BJ (cell line): ENCODE measurements at places on chromosomes 1 and 21.

DNA sequence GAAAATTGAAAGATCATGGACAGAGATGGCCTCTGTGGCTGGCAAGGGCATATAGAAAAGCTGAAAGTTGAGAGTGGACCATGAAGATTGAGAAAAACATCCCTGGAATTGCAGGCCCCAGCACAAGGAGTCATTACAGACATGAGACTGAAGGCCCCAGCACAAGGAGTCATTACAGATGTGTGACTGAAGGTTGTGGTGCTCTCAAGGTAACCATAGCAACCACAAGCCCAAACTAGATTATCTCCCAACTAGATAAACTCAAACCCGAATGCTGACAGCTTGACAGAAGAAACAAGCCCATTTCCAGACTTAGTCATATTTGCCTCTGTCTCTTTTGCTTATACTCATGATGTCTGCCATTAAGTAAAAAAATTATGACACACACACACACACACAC, 1252.1 kb upstream of the ADGRL4 start:
- DNase-seq: no peak

DNA sequence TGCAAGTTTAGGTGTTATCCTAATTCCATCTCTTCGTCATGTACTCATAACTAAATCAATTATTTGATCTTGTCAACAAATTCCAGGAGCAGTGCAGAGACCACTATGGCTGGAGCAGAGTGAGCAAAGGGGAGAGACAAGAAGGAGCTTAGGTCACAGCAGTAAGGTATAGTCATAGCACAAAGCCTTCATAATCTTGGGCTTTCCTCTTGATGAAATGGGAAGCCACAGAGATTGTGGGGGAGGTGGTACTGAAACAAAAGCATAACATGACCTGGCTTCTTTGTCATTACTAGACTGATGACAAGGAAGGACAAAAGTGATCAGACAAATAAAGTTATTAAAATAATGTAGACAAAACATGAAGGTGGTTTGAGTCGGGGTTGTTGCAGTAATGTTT, 60.1 kb upstream of the PTGS2 start:
- no peak for DNase-seq

DNA sequence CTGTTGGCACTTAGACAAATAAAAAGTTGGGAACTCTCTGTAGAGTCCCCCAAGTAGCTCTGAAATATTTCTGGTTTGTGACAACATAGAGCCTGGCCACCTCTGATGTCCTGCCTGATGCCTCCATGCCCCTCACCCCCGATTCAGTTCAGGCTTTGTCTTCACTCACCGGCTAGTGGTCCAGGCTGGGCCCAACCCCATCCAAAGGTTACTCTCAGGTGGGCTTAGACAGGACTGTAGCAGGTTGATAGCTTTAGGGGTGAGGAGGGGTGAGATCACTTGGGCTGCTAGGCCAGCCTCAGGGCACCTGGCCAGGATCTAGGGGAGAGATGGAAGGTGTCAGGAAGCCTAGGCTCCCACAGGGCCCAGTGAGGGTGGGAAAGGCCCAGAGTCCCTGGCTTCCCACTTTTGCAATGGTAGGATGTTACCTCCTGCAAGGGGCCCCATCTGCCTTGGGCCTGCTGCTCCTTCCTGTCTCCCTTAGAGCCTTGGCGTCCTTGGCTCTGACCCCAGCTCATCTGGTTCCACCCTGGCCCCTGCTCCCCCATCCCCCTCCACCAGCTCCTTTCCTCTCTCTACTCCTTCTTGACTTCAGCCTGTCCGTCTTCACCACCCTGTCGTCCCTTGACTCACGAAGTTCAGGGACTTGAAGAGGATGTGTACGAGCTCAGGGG, 6.7 kb downstream of the EPS8L3 start:
- no peak for DNase-seq

DNA sequence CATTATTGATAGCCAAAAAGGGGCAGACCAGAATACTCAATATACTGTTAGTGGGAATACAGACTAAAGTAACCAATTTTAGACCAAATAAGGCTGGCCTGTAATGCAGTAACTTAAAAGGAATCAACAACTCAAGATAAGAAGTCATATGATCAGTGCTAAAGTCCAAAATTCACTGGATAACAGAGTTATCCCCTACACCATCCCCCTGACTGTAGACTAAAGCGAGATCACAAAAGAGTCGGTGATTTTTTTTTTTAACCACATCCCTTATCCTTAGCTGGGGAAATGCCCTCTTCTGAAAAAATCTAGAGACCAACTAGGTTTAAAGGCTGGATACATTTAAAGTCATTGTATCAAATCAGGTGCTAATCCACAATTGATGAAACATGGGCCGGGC, 7.7 kb downstream of the UBR4 start:
- no peak for DNase-seq

DNA sequence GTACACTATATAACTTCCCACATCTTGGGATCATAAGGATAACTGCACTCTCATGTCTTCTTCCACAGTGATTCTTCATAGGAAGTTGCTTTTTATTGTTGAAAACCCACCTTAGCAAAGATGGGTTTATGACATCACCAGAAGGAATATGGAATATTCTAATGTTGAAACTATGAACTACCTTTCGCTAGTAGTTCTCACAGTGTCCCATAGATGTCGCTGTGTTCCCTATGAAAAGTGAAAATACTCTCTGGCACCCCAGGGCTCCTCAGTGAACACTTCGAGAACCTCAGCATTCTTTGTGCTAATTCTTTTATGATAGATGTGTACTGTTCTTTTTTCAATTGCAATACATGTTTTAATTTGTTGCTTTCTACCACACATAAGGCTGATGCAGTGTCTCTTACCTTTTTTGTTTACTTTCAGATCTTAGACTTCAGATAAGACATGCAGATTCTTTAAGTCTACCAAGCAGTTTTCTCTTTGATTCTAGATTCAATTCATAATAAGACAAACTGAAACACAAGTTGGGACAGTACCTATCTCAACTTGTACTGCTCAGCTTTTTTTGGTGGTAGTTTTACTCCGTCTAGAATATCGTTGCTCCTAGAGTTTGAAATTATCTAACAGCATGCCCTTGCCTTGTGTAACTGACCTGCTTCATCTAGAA, 90.8 kb downstream of the GTF2B start:
- no peak for DNase-seq
